ENCODE measurements at places on chromosomes 4 and X.
A peak's percentile ranks its signal among the peaks of the same experiment; 100 is the strongest.

DNA sequence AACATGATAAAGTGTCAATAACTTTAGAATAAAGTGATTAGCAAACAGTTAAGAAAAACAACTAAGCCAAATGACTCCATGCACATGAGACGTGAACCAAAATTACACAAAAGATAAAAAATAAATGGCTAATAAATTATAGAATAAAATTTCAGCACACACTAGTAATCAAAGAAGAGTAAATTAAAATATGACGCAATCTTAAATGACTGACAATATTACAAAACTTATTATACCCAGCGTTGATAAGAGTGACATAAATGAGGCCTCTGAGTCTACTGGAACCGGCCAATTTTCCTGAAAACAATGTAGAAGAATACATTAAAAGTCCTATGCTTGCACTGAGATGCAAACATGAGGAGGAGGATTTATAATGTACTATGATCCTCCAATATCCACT lies 187.4 kb downstream of the DHX15 start:
- DNase-seq: no peak

- no peak for DNase-seq
Measured at GRCh38 chrX:100677611-100678181, 33.7 kb downstream of the SRPX2 start.

DNA sequence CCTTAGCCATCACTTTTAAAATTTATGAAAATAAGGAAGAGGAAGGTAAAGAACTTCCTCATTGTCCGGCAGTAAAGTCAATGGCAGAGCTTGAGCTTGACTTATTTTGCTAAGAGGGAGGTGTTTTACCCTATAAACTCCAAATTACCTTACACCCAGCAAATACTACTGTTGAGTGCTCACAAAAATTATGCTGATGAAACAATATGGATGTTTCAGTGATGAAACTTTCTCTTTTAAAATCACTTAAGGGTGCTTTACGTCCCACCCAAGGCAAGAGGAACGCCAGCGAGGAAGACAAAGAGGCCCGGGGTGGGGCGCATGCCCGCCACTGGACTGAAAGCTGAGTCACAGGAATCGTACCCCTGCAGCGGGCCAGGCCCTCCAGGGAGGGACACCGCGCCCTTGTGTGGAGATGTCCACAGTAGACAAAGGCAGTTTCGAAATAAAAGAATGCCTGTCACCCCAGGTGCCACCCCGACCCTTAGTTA lies 560 bp upstream of the TMSB4X start:
- DNase-seq: peak; percentile 69

GRCh38 chr4:90165883-90166282 lies 38.7 kb downstream of the CCSER1 start:
- no peak for DNase-seq

GRCh38 chr4:85836588-85837438 lies 361.9 kb downstream of the ARHGAP24 start:
- no peak for DNase-seq

GRCh38 chrX:129737916-129738315 lies 863 bp upstream of the XPNPEP2 start:
- DNase-seq: peak; percentile 64

- DNase-seq: no peak
Measured at GRCh38 chr4:134777606-134778005, 576.0 kb upstream of the PABPC4L start.

GRCh38 chrX:38882894-38883626 lies 81.8 kb downstream of the MID1IP1 start:
- peak; percentile 63 for DNase-seq

- peak; percentile 22 for DNase-seq
Measured at GRCh38 chrX:20265726-20266681, 705 bp downstream of the RPS6KA3 start.

GRCh38 chrX:153734871-153735270 lies 10.2 kb downstream of the ABCD1 start:
- no peak for DNase-seq

DNA sequence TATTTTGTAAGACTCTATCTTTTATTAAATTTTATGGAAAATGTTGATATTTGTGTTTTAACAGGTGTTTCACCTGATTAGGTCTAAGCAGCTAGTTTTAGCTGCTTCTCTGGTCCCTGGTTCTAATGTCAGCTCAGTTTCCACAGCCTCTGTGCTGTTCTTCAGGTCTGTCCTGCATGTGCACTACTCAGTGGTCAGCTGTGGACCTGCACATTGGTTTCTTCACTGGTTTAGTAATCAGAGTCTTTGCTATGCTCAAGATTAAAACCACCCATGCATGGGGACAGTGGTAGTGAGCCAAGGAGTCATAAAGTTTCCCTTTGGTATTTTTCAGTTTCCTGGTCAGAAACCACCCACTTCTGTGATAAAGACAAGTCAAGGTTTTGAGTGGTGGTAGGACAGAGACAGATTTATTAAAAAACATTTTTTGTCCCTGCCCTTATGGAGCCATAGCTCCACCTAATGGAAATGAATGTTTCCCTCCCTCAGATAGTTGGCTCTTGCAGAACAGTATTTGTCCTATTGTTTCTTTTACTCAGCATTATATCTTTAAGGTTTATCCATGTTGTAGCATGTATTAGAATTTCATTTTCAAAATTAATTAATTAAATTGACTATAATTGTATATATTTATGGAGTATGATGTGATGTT lies 36.8 kb upstream of the VBP1 start:
- DNase-seq: no peak

- DNase-seq: no peak
Measured at GRCh38 chrX:150525061-150525919, 43.1 kb upstream of the MTM1 start.

DNA sequence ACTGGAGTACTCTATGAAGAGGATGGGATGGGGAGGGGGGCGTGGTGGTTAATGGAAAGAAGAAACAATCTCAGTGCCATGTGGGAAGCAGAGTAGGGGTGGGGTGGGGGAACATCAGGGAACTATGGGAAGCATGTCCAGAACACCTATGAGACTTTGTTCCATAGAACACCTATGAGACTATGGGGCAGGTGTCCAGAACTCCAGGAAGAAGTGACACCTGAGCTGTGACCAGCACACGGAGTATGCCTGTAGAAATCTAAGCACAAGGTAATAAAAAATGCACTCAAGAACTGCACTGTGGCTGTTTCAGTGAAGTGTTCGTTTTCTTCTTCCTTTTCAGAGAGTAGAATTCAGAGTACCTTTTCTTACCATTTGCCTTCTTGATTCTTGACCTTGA lies 704.8 kb upstream of the TENM3 start:
- no peak for DNase-seq

GRCh38 chrX:46876901-46877300 lies 35.3 kb upstream of the JADE3 start:
- DNase-seq: no peak

DNA sequence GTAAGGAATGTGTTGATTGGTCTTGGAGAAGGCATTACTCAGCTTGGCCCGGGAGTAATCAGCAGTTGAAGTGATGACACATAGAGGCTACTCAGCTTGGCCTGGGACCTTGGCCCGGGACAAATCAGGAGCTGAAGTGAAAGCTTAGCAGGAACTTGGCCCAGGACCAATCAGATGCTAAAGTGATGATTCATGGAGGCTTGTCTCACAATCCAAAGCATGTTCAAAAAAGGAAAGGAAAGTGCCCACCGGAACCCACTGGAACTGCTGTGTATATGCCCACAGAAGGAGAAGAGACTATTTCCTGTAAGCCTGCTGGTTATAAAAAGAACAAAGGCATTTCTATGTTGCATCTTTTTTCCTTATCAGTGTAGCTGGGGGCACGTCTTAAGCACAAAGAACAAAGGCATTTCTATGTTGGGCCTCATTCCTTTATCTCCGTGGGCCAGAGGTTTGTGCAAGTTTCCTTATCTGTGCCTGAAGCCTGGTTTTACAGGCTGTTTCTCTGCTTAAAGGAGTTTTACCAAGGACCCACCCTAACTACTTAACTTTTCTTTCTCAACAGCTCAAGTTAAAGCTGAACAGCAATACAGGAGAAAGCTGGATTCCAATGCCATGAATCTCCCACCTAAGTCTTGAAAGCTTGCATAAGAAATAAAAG lies 1176.7 kb downstream of the NLGN4X start:
- peak; percentile 89 for DNase-seq

GRCh38 chr4:89055157-89056080 lies 1.6 kb downstream of the FAM13A start:
- no peak for DNase-seq

DNA sequence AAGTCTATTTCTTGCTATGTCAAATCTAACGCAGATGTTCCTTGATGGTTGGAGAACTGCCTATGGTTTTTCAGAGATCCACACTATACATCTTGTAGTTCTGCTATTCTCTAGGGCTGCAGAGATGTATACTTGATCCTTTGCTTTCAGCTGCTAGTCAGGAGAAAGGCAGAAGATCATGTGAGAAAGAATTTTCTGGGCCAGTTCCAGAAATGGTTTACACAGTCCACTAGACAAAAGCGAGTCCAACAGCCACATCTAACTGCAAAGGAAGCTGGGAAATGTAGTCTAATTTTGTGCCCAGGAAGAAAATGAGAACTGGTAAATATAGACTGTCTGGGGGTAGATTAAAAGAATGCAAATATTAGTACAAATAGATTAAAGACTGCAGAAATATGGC lies 394.3 kb upstream of the SLIT2 start:
- DNase-seq: peak; percentile 40

Data from mesenchymal stem cell (in vitro differentiated cells and primary cell).